ENCODE measurements at places on chromosomes 2 and 18. TPM values are rescaled to one million over a fixed set of nuclear protein-coding genes. Genes with fewer than 3 reads are reported as not detected.

The NMUR1 gene
- not detected for total RNA-seq

The MAIP1 gene
- total RNA-seq, result 26.0 TPM

The PCARE gene
- total RNA-seq, result not detected

The OR6B2 gene
- not detected for total RNA-seq

The CAVIN2 gene
- total RNA-seq, result 252 TPM

The SRD5A2 gene
- total RNA-seq, result not detected

The PROM2 gene
- total RNA-seq, result 0.22 TPM

The FLACC1 gene
- total RNA-seq, result 0.60 TPM

The TCF7L1 gene
- total RNA-seq, result 7.5 TPM

The BMP10 gene
- total RNA-seq, result not detected

The MAPRE3 gene
- 0.79 TPM for total RNA-seq

DNA sequence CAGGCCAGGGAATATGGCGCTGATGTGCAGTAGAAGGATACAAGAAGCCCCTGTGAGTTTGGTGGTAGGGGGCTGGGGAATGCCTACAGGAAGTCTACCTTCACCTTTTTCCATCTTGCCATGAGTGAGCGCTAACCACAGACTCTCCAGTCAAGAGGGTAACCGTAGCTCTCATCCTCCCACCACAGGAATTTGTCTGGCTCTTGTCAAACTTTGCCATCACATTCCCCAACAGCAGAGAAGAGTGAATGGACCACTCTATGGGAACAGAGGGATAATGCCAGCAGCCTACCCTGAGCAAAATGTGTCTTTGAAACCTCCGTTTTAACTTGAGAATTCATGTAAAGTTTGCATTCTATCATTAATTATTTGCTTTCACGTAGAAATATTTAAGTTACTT lies 168.3 kb downstream of the NRP2 start:
- DNase-seq, result no peak

- no peak for DNase-seq
These were observed 23.6 kb downstream of the SLC66A2 start for GRCh38 chr18:79927607-79928562.

DNA sequence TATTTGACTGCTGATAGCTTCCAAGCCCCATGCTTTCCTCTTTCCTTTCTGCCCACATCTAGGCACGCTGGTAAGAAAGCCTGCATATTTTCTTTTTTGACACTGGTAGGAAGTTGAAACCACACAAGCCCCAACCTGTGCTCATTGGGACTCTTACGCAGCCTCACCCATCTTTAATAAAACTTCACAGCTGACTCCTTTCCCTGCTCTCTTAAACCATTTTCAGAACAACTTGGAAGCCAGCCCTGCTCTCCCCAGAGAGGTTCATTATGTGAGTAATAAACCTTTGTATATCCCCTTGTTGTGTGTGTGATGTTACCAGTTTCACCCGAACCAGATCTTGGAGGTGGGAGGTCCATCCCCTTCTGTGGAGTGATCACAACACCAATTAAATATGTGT lies 268.4 kb downstream of the GPD2 start:
- DNase-seq, result no peak

DNA sequence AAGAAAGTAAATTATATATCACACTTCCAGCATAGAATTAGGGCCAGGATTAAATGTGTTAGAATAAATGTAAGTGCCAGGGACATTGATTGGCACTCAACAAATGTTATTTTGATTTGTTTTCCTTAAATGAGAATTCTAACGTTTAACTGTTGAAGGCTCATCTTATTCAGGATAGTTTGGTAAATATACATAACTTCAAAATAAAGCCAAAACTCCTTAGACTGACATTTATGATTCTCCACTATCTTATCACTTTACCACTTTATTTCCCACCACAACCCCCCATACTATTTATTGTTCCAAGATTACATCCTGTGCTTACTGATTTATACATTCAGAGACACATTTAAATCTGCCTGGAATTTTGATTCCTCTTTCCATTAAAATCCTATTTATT lies 769.5 kb upstream of the CDH2 start:
- DNase-seq, result no peak

DNA sequence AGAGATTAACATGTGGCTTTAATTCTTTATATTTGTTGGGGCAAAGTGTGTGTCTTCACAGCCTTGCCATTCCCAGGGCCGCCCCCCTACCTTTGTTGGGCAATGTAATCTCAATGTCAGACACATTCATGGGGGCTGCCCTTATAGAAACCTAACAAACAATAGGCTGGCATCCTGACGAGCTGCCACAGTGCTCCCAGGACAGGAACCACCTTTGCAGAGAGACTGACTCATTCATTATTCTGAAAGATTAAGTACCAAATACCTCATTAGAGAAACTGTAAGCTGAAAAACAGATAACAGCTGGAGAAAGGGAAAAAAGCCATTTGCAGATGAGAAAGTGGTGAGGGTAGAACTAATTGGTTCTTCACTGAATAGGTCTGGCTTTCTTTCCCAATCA lies 1587.5 kb upstream of the PIK3C3 start:
- no peak for DNase-seq

DNA sequence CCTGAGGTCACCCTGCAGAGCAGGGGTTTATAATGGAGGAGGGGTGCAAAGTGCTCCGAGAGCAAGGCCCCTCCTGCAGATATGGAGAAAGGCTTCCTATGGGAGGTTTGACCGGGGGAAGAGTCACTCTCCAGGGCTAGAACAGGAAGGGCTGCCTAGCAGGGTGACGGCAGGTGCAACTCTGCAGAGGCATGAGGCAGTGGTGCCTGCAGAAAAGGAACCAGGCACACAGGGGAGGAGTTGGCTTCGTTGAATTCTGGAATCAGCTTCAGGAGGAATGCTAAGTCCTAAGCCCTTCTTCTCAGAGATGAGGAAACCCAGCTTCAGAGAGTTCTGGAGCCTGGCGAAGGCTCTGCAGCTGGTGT lies 17.5 kb upstream of the HPCAL1 start:
- no peak for DNase-seq

DNA sequence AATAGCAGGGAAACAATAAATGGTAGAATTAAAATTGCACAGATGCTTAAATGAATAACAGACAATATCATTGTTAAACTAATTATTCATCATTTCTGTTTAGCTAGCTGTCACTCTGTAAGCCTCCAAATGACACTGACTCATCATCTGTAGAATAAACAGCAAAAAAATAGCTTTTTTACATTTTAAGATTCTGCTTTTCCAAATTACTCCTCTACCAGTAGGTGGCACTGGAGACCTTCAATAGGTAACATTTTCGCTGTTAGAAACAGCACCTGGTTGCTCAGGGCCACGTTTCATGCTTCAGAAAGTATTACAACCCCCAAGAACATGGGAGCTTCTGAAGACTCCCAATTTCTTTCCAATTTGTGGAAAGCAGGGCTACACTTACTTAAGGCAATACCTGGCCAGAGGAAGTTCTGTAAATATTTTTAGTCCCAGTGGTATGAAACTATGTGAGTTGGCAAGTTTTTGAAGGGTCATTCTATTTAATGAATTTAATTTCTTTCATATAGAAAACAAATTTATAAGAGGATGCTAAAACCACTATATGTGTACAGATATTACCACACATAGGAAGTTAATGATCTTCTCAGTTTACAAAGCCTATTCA lies 45.4 kb downstream of the TTN start:
- DNase-seq, result peak; percentile 78

DNA sequence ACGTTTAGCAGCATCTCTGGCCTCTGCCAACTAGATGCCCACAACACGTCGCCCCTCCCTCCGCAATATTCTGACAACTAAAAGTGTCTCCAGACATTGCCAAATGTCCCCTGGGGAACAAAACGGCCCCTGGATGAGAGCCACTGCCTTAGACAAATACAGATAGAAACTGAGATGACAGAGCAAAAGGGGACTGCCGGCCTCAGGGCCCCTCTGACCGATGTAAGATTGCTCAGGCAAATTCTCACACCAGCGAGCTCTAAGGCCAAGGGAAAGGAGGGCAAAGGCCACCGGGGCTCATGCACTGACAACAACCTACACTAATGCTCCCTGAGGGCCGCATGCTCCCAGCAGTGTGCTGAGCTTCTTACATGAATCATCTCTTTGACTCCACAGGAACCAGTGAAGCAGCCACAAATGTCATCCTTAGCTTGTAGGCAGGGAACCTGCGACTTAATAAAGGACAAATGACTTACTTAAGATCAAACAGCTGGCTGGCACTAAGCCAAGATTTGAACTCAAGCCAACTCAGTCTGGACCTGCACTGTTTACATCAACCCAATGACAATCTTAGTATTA lies 228.5 kb downstream of the TTC32 start:
- peak; percentile 9 for DNase-seq

DNA sequence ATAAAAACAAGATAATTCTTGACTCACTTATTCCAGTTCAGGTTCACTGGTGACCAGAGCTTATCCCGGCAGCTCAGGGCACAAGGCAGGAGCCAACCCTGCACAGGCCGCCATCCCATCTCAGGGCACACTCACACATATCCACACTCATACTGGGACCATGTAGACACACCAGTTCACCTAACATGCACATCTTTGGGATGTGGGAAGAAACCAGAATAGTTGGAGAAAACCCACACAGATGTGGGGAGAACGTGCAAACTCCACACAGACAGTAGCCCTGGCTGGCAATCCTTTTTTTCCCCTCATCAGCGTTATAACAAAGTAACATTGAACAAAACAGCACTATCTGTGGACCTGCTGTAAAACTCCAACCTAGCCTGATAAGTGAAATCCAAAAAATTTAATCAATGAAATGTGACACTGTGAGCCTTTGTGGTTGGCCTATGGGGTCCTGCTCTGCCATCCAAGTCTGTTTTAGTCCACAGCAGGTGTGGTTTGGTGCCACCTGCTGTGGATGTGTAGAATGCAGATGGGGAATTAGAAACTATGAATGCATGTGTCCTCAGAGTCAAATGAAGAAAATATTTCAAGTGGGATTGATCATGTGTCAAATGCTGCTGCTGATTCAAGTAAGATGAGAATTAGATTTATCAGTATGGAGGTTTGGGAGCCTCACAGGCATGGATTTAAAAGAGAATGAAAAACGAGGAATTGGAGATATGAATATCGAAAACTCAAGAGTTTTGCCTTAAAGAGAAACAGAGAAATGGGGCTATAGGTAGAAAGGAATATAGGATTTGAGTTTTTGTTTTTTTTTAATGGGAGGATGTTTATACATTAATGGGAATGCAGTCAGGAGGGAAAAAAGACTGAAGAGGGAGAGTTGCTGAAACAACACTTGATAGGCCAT lies 47.0 kb downstream of the UGP2 start:
- DNase-seq, result peak; percentile 65

GRCh38 chr2:42756966-42757513 lies 6.9 kb downstream of the OXER1 start:
- no peak for DNase-seq

GRCh38 chr2:150421126-150421651 lies 66.3 kb downstream of the RND3 start:
- no peak for DNase-seq

DNA sequence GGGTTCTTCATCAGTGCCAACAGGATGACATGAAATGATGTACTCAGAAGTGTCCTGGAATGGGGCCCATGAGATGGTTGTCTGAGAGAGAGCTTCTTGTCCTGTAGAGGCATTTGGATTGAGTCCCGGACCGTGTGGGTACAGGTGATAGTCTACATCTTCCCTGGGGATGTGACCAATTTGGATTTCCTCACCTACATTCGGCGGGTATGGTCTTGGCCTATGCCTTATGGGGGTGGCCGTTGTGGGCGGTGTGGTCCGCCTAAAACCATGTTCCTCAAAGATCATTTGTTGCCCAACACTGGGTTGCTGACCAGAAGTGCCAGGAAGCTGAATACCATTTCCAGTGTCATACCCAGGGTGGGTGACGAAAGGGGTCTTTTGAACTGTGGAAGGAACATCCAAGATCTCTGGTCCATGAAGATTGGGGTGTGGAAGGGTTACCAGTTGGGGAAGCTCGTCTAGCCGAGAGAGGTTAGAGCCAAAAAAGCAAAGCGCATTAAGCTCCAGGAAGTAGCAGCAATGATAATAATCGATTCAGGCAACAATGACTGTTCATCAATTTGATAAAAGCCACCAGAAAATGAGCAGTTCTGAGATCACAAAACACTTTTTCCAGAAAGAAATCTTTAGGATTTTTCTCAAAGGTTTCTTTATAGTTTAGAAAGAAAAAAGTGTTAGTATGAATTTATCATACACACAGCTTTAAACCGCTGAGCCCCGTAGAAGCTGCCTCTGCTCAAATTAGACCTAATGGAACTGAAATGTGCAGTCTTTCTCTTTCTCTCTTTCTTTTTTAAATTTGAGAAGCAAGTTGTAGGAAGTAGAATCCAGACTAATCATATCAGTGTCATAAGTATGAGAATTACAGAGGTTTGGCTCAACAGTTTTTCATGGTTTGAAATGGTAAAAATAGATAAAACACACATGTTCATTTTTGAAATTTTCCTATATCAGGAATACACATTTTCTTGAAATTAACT lies 60.3 kb downstream of the ATIC start:
- DNase-seq, result no peak

GRCh38 chr2:111178730-111179405 lies 58.2 kb downstream of the BCL2L11 start:
- DNase-seq, result no peak

DNA sequence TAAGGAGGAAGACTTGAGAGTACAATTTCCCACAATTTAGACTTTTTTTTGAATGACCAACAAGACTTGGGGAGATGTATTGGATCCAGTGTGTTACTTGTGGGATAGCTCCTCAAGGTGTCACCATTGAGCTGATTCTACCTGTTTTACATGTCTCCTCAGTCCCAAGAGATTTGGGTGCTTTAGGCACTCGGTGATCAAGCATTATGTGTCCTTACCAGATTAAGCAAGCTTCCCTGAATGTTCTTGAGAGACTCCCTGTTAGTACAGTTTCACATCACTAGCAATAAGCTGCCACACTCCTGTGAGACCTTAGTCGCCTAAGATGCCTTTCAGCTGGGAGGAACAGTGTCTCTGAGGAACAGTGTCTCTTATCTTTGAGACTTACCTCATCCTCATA lies 384.3 kb upstream of the SYT4 start:
- peak; percentile 34 for DNase-seq

GRCh38 chr2:205849136-205849535 lies 166.8 kb downstream of the NRP2 start:
- no peak for DNase-seq

DNA sequence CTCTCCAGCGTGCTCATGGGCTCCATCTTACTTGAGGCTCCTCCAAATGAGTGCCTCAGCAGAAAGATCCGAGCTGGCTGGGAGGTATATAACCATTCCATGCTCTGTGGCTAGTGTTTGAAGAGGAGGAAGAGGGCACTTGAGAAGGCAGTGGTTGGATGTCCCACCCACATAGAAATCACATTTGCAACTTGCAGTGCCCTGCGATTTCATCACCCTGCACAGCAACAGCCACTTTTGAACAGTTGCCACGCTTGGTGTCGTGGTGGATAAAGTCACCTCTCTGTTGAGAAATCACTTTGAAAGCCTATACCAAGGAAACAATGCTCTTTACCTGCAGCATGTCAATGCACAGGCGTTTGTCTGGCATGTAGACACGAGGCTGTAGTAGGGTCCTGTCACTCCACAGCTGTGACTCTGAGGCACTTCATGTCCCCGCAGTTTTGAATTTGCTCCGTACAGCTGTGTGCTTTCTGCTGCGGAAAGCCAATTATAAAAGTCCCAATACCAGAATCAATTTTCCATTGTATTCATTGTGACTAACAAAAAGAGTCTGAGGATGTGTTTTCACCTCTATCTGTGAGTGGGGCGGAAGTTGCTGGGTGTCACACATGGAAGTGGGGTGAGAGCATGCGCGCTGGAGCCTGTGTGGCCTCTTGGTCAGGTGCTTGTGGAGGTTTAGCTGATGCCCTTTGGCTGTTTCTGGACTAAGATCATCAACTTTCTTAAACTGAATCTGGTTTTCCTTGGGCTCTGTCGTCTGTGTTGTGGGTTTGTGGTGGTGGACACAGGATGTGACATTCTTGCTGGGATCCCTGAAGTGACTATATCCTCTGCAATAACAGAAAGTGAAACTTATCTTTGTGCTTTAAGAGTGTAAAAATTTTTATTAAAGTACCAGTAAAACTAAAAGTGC lies 2.8 kb downstream of the CNDP2 start:
- peak; percentile 40 for DNase-seq

Measured in lung microvascular endothelial cell (primary cell).